Stimulated activated CD4-positive, alpha-beta T cell treated with anti-CD3 and anti-CD28 coated beads, TNF-alpha, amount 100 ng/mL, for 4 hours (primary cell): ENCODE measurements at places on chromosomes 13 and 19.
A peak's percentile ranks its signal among the peaks of the same experiment; 100 is the strongest.

DNA sequence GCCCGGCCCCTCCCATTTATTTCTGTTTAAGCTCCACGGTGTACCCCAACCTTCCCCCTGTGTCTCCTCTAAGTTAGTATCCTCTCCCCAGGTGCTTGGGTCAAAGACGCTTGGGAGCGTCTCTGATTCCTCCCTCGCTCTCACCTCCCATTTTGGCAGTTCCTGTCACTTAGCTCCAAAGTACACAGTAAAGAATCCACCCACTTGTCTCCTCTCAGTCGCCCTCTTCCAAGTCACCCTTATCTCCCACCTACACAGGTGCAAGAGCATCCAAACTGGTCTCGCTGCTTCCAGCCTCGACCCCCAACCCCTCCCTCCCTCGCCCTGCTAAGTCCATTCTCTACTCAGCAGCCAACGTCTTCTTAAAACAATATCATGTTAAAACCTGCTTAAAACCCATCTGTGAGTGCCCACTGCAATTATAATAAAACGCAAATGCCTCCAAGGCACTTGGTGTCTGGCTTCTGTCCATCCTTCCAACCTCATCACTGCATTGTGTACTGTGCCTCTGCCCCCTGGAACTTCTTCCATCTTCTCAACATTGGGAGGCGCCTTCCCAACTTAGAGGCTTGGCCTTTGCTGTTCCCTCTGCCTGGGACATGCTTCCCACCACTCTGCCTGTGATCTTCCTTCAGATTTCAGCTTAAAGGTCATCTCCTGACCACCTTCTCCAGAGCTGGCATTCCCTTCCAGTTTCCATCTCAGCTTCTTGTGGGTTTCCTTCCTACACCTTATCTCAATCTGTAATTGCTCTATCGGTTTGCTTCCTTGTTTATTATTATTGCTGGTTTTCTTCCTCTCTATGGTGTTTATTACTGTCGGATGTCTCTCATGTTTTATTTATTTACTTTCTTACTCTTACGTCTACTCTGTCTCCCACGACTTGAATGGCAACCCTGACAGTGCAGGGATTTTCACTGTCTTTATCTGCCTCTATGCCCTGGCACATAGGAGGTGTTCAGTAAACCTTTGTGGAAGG, 9.5 kb upstream of the KLK14 start:
- no peak for DNase-seq

- DNase-seq: no peak
Observed at GRCh38 chr19:51456541-51457290, 1.5 kb downstream of the SIGLEC8 start.

GRCh38 chr13:80276371-80277289, 64.3 kb downstream of the SPRY2 start:
- DNase-seq: no peak

DNA sequence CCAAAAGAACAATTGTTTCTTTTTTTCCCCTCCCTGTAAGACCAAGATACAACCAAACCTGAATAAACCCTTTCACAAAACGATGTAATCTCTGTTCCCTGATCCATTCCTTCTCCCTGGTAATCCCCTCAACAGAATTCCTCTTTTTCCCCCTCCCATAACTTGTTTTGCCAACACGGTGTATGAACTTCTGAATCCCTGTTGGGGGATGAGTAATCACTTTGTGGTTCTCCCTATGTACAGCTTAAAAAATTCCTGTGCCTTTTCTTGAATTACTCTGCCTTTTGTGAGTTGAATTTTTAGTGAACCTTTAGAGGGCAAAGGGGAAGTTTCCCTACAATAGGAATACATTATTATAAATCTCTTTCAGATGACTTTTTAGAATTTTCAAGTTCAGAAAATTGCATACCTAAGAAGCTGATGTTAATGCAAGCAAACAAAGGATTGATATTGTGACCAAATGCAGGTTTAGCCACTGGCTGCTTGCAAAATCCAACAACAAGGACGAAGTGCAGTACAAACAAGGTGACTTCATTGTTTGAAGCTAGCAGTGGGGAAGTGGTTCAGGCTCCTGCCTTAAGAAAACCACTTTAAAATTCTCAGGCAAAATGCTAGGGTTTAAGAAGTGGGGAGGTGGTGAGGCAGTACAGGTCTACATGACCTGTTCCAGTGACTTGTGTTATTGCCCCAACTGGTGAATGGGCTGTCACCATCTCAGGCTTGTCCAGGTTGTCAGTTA, 15.0 kb upstream of the EPSTI1 start:
- DNase-seq: no peak

DNA sequence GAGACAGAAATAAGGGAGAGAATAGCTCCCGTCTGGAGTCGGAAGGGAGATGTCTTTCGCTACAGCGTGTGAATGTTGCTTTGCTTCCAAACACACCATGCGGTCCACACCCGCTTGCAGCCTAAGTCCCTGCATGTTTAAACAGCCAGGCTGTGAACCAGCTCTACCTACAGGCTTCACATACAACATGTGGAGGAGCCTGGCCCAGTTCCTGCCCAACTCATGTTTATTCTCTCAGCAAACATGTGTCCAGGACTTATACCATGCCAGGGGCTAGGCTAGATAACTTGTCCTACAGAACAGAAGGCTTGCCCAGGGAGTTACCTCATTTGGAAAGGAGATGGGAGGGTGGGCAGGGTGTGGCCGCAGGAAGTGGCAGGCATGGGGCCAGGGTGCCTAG, 181.5 kb downstream of the FOXO1 start:
- DNase-seq: no peak

DNA sequence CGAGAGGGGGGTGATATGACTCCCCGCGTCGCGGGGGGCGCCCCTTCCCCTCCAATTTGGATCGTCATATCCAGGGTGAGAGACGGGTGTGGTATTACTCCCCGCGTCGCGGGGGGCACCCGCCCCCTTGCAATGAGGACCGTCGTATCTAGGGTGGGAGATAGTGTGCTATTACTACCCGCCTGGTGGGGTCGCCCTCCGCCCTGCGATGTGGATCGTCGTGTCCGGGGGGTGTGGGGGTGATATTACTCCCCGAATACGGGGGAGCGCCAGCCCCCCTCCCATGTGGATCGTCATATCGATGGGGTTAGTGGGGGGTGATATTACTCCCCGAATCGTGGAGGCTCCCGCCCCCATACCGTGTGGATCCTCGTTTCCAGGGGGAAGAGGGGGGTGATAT, 29.2 kb upstream of the RGCC start:
- DNase-seq: peak; percentile 18

DNA sequence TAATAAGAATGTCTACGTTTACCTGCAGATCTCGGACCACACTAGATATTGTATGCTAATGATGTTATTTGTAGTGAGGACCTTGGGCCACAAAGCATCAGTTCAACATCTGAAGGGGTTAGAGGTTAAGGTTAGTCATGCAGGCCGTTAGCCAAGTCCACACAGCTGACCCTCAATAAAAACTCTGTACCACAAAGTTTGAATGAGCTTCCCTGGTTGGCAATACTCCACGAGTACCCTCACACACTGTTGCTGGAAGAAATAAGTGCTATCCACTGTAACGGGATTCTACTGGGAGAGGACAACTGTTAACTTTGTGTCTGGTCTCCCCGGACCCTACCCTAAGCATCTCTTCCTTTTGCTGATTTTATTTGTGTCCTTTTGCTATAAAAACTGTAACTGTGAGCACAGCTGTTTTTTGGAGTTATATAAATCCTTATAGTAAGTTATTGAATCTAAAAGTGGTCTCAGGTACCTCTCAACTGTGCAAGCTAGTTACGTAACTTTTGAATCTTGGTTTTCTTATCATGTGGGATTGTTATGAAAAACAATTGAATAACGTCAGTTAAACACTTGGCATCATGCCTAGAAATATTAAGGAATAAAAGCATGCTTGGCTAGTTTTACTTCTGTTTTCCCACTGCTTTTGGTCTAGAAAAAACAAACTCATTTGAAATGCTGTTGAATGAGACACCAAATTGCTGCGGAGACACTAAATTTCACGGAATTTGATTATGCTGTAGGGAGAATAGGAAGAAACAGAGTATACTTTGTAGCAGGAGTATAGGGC, 181.5 kb downstream of the DNAJC3 start:
- DNase-seq: no peak
